GM18507 (cell line): ENCODE measurements at places on chromosomes 11 and 22.
A peak's percentile ranks its signal among the peaks of the same experiment; 100 is the strongest.

DNA sequence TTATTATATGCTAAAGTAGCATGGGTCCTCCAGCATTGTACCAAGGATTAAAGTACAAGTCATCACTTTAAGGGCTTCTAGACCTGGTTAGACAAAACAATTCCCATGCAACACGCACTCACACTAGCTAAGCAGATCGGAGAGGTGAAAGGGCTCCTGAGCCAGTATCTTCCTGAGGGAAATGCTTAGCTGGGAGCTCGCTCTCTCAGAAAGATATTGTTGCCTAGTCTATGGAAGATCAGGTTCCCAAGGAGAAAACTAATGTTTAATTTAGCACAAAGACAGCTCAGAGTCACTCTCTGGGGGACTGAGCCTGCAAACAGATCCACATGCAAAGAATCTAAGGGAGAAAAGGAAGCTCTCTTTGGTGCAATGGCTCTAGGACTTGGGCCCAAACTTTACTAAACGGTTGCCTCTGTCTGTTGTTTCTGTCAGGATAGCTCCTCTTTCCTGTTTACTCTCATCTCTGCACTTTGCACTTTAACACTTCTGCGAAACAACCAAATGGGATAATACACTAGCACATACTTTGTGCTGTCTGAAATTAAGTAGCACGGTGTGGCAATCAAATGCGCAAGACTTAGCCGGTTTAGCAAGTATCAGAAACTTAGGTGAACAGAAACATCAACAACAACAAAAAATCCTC, 10.7 kb downstream of the MAML2 start:
- no peak for DNase-seq

- DNase-seq, result no peak
Measured at GRCh38 chr11:61827571-61828378, at the start of gene FADS2. Gene FADS2, plus strand, starts transcription at chr11:61828300. Its CDS starts 91 bp downstream, at chr11:61828391.

GRCh38 chr11:107998761-107999160, 9.9 kb upstream of the CUL5 start:
- DNase-seq, result no peak

DNA sequence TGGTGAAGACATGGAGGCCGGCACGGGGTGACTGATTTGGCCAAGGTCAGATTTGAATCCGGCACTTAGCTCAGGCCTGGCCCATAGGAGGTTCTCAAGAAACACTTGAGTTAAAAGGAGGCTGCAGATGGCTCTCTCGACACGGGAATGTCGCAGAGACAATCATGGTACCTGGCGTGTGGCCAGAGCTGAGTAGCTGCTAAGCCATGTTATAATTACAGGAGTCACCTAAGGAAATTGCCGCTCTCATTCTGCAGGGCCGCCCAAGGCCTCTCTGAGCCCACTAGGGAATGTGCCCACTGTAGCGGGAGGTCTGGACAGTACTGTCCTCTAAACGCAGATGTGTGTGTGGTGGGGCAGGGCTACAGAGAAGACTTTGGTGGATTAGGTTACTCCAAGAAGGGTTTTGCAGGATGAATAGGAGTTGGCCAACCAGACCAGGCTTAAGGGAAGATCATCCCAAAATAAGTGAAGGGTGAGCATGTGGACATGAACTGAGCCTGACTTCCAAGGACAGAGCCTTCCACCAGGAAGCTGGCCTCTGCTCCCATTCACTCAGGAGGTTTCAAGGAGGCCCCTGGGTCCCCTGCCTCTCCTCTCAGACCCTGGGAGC, 19.3 kb upstream of the PRR5 start:
- DNase-seq, result no peak

- DNase-seq, result no peak
Measured at GRCh38 chr11:102940714-102941588, 14.6 kb downstream of the MMP13 start.

- DNase-seq, result no peak
Measured at GRCh38 chr11:64224891-64225607, 937 bp downstream of the TRPT1 start.

DNA sequence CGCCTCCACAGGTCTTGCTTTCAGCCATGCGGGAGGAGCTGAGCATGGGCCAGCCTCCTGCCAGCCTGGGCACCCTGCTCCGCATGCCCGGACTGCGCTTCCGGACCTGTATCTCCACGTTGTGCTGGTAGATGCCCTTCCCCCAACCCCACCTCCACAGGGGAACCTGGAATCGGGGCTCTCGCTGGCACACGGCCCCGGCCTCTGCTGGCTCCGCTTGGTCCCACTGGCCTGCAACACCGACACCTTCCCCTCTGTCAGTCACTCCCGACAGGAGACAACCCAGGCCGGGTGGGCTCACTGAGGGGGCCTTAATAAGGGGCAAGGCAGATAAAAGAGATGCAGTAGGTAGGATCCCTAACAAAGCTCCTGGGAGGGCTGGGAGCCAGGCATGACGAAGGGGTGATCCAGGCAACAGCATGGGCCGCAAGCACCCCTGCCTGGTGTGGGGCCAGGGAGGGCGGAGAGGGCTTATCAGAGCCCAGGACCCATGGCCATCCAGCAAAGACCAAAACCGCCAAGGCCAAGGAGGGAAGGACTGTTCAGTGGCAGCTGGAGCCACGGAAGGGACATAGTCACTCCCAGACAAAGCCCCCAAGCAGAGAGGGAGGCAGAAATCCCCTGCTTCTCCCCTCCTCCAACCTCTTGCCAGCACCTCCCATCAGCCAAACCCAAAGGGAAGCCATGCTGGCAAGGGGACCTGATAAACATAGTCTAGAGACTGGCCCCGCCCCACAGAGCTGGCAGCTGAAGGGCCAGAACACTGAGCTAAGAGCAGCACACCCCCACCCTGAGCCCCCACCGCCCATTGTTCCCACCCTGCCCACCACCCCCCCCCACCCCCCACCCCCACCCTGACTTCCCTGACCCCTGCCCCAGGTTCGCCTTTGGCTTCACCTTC, 8.0 kb downstream of the SLC22A12 start:
- no peak for DNase-seq

- DNase-seq, result no peak
Measured at GRCh38 chr11:82718307-82718706, 15.4 kb downstream of the FAM181B start.

DNA sequence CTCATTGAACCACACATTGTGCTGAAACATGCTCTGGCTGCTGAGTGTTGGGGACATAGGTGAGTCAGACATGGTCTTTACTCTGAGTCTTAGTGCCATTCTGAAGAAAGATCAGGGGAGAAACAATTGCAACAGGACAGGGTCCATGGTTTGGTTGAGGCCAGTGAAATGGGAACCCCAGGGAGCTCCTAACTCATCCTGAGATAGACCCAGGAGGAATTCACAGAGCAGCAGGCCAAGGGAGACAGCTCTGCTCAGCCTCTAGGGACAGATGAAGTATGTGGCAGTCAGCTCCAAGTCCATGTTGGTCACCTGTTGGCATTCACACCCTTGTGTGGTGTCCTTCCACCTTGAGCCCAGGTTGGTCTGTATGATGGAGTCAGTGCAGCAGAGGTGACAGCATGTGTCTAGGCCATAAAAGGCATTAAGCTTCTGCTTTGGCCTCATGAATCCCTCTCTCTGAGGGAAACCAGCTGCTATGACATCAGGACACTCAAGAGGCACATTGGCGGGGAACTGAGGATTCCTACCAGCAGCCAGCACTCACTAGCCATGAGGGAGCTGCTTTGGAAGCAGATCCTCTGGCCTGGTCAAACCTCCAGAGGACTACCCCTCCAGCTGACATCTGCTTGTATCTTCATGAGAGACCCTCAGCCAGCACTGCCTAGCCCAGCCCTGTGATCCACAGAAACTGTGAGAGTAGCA, 50.3 kb upstream of the MYEOV start:
- no peak for DNase-seq

GRCh38 chr11:19953909-19954308, 206.4 kb downstream of the DBX1 start:
- DNase-seq, result no peak

GRCh38 chr11:9313648-9314290, 624 bp downstream of the TMEM41B start:
- no peak for DNase-seq

GRCh38 chr11:30041171-30041570, 24.3 kb upstream of the KCNA4 start:
- no peak for DNase-seq

GRCh38 chr11:87265132-87265531, 227.4 kb downstream of the TMEM135 start:
- DNase-seq, result no peak

- DNase-seq, result no peak
Measured at GRCh38 chr11:31881825-31882224, 70.7 kb upstream of the PAX6 start.

DNA sequence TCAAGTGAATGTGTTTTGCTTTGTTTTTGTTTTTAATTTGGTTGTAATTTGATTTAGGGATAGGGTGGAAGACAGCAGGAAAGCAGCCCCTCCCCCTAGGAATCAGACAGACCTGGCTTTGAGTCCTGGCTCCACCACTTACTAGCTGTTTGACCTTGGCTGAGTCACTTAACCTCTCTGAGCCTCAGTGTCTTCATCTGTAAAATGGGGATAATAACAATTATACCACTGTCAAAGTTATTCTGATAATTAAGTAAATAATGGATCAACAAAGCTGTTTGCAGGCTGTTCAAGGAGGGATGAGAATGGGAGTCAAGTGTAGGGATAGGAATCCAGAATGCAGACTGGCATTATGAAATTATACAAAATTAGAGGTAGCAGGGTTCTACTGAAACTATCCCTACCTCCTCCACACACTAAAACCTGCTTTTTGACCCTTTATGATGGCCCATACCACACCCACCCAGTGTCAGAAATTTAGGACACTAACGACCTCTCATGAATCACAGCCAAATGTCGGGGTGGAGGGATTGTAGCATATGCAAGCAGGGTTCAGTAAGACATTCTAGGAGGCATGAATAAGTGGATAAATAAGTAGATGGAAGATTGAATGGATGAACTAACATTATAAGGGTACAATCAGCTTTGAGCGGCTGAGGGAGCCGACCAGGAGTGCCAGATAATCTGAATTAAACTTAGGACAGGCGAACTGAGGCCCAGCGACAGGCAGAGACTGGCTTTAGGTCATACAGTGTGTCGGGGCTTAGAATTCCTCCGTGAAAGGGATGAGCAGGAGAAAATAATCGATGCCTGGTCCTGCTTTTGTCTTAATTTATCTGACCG, 974 bp downstream of the ANAPC15 start:
- DNase-seq, result no peak

- DNase-seq, result no peak
Measured at GRCh38 chr11:66547662-66548009, 933 bp downstream of the ACTN3 start.

DNA sequence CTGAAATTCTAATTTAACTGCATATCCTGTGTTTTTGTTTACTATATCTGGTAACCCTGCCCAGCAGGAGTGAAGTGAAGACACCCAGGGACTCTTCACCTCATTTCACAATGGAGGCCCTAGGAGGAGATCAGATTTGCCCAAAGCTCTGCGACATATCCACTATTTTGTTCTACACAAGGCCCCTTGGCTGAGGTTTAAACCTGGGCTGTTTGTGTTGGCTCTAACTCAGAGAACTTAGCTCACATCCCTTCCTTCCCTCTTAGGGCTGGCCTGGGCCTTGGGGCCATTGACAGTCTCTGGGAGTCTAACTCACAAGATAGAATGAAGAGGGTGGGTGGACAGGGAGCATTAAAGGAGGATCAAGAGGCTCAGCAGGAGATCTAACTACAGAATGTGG, 8.2 kb upstream of the PLA2G3 start:
- no peak for DNase-seq

DNA sequence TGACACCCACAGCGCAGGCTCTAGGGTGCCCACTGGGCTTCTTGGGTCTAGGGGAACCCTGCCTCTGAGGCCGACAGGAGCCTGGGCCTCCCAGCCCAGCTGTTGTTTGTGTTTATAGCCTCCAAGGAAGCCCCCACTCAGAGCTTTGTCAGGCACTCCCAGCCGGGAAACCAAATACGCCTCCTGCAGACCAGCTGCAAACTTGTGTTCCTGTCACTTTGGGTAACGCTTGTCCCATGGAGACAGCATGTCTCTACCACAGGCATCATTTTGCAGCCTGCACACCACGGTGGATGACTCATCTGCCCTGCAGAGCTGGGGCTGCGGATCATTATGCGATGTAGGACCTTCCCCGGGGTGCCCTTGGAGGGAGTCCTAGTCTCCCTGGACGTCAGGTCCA, 40.6 kb upstream of the CRYBB3 start:
- no peak for DNase-seq

DNA sequence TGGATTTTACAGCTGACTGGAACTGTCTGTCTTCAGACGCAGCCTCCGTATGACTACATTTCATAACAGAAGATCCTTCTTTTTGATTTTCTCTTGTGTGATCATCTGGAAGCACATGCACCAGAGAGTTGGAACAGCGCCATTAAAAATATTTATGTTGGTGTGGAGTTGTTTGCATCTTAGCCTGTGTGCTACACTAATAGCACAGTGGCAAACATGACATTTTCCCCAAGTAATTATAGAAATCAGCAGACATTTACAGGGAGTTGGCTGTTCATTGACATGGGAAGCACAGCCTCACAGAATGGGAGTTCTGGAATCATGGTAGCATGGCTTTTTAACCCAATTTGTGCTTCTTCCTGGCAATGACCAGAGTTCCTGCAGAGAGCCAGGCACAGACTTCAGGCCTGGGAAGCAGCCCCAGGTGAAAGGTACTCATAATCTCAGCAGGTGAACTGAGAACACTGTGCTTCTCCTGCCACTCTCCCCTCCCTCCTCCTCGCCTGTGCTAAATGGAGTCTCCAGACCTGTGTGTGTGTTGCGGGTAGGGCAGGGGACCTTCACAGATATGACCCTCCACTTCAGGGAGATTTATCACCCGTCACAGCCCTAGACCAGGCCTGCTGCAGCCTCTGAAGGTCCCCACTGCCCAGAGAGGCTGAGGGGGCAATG, 82.8 kb upstream of the PLET1 start:
- no peak for DNase-seq

- DNase-seq, result peak; percentile 95
Measured at GRCh38 chr22:23857606-23858483, at the start of gene SLC2A11. Gene SLC2A11, plus strand, starts transcription at chr22:23857875. Its CDS starts 125 bp downstream, at chr22:23858000.

DNA sequence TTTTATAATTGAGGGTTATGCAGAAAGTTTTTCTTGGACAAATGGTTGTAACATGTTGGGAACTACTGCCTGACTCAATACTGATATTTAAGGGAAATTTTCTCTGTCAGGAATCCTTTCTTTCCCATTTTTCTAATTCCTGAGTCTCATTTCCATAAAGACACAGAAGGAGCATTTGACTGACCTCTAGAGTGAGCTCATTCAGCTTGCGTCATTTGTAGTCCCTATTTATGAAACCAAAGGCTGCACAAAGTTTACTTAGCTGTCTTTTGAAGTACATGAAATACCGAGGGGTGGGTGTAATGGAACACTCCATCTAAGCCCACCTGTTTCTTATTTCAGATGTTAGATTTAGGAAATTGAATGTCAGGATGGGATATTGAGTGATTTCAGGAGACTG, 359.5 kb upstream of the C11orf87 start:
- DNase-seq, result no peak

- DNase-seq, result no peak
Measured at GRCh38 chr11:32333320-32333991, 101.9 kb downstream of the WT1 start.
